Temporal lobe (tissue), 4 donors: ENCODE measurements at places on chromosomes 6 and 20. TPM values are rescaled to one million over a fixed set of nuclear protein-coding genes. Genes with fewer than 3 reads are reported as not detected.

The SLC22A7 gene
- 0.25 TPM for total RNA-seq

The VSX1 gene
- total RNA-seq = under 0.01 TPM

The RIPOR3 gene
- 0.98 TPM for total RNA-seq

The ZBTB9 gene
- 5.9 TPM for total RNA-seq

The GJA10 gene
- not detected for total RNA-seq

The CCN5 gene
- not detected for total RNA-seq

The HUS1B gene
- total RNA-seq = 0.74 TPM

The PRR18 gene
- total RNA-seq = 0.25 TPM

The ZNF322 gene
- 31.5 TPM for total RNA-seq

The SAMD10 gene
- 7.6 TPM for total RNA-seq

The RAB44 gene
- under 0.01 TPM for total RNA-seq

The DLK2 gene
- total RNA-seq = 4.4 TPM

The ELOVL2 gene
- total RNA-seq = 41.3 TPM

The SNAP25 gene
- total RNA-seq = 113 TPM

The SPATA25 gene
- total RNA-seq = 0.25 TPM

The PLAGL2 gene
- total RNA-seq = 2.2 TPM

The KHDC1L gene
- total RNA-seq = 0.49 TPM

The IFT52 gene
- total RNA-seq = 48.4 TPM
